ENCODE measurements at places on chromosomes 5 and 9.

DNA sequence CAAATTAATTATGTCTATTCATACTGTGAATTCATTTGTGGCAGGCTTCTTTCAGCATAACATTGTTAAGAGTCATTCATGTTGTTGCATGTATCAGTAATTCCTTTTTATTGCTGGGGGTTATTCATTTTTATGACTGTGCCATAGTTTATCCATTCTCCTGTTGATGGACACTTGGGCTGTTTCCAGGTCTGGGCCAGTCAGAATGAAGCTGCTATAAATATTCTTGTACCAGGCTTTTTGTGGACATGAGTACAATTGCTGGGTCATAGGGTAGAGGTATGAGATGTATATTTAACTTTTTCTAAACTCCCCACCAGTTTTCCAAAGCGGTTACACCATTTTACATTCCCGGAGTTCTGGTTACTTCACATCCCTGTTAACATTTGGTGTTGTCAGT lies 13.6 kb downstream of the PRPF4 start:
- DNase-seq, result no peak

- no peak for DNase-seq
Measured at GRCh38 chr5:172952034-172952511, 7.2 kb upstream of the RPL26L1 start.

- DNase-seq, result no peak
Measured at GRCh38 chr9:134452728-134453127, 126.5 kb downstream of the RXRA start.

- no peak for DNase-seq
Measured at GRCh38 chr5:57832875-57833274, 350.3 kb upstream of the ACTBL2 start.

GRCh38 chr9:108953983-108954574 lies 19.9 kb downstream of the ABITRAM start:
- DNase-seq, result no peak

- no peak for DNase-seq
Measured at GRCh38 chr5:133236541-133236951, 184.7 kb downstream of the HSPA4 start.

DNA sequence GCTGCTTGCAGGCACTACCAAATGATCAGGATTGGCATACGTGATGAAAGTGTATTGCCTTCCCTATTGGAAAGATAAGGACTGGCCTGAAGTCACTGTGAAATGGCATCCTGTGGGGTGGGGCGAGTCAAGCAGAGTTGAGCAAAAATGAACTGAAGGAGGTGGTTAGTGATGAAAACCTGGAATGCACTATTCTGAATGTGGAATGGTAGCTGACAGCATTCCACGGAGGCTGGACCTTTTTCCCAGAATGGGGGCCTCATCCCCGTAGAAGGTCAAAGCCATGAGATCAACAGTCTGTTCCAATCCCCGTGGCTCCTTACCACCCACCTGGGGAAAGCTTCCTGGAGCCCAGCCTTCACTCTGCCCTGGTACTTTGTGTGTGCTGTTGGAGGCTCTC lies 37.7 kb downstream of the ASS1 start:
- DNase-seq, result no peak

DNA sequence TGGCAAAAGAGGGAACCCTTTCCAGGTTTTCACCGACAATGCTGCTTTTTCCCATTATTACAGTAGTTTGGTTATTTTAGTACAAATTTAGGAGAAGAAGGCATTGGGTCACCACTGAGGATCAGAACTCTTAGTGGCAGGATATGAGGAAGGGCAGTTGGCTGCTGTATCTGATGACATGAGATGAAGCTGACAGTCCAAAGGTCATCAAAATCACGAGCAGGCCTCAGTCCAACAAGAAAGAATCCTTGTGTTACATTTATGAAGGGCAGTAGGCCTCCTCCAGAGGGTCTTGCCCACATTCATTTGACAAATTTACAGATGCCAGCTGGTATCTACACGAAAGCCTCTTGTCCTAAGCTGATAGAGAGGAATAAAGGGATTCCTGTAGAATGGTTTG lies 49.5 kb upstream of the COL15A1 start:
- no peak for DNase-seq

All from activated CD8-positive, alpha-beta memory T cell treated with anti-CD3 and anti-CD28 coated beads for 4 hours (primary cell).